ENCODE measurements at places on chromosomes 13 and 19. TPM values are rescaled to one million over a fixed set of nuclear protein-coding genes. Genes with fewer than 3 reads are reported as not detected.

Gene CFAP97D2
- not detected for total RNA-seq

- no peak overlapping the region for H3K4me3 ChIP-seq
- H3K36me3 ChIP-seq = no peaks in the 10 kb centered on the region
- H3K27ac ChIP-seq = no peak overlapping the region
Measured at GRCh38 chr13:89568746-89569145, 1778.7 kb upstream of the MIR17HG start.

Gene TUBA3C
- not detected for total RNA-seq

Gene LHB
- not detected for total RNA-seq

GRCh38 chr19:32442650-32443049, 37.1 kb downstream of the DPY19L3 start:
- H3K4me3 ChIP-seq = no peak overlapping the region
- H3K4me1 ChIP-seq = no peaks in the 10 kb centered on the region
- H3K27me3 ChIP-seq = no peaks in the 10 kb centered on the region
- no peak for DNase-seq

Gene SERPINE3
- not detected for total RNA-seq

GRCh38 chr13:95564733-95565291, 12.3 kb downstream of the CLDN10 start:
- no peak for DNase-seq
- H3K27ac ChIP-seq = no peak overlapping the region
- H3K36me3 ChIP-seq = no peaks in the 10 kb centered on the region
- H3K4me3 ChIP-seq = no peak overlapping the region
- no peaks in the 10 kb centered on the region for H3K4me1 ChIP-seq
- no peaks in the 10 kb centered on the region for H3K27me3 ChIP-seq

- no peaks in the 10 kb centered on the region for H3K27me3 ChIP-seq
- no peak for DNase-seq
- no peaks in the 10 kb centered on the region for H3K4me1 ChIP-seq
- no peaks in the 10 kb centered on the region for H3K36me3 ChIP-seq
Measured at GRCh38 chr19:8648240-8648639, 17.8 kb downstream of the NFILZ start.

Gene PSG6
- not detected for total RNA-seq

Gene KLK7
- not detected for total RNA-seq

Gene KLF1
- total RNA-seq = 0.34 TPM

GRCh38 chr13:31725841-31726240, 13.5 kb upstream of the RXFP2 start:
- no peaks in the 10 kb centered on the region for H3K36me3 ChIP-seq
- no peak for DNase-seq
- no peaks in the 10 kb centered on the region for H3K27me3 ChIP-seq
- no peaks in the 10 kb centered on the region for H3K4me1 ChIP-seq

All from psoas muscle (tissue), 8 donors.